ENCODE measurements at places on chromosomes 3 and 15.

DNA sequence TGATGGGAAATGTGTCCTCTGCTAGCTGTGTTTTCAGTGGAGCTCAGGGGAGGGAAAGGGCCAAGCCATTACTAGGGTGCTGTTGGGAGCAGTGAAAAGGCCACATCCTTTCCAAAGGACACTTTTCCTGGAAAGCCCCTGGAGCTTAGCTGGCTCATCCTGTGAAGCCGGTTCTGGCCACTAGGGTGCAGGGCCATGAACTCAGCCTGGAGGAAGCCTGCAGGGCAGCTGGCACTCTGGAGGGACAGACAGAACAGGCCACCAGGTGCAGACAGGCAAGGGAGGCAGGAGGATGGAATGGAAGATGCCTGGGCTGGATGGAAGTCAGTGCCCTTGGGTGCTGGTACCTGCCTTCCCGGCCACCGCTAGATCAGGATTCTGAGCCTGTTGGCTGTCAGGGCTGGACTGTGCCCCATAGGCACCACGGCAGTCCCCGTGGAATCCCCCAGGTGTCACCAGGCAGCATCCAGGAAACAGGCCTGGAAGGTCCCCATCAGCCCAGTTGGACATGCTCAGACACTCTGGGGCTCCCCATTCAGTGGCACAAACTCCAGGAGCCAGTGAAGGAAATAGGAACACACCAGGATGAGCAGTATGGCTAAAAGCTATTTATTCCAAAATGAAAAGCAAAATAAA lies 76.2 kb upstream of the C2CD4B start:
- DNase-seq: no peak

DNA sequence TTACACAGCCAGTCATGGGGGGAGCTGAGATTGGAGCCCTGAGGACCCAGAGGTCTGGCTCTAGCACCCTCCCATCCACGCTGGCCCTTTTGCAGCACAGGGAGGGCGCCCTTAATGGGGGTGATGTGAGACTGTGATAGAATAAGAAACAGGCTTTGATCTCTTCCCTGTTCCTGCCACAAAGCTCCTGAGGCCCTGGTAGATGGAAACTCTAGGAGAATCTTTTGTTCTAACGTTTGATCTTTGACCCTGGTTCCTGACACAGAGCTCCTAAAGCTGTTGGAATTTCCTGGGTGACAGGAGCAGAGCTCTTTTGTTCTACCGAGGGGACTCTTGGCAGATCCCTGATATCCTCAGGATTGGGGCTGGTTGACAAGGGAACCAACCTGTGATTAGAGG lies 1.2 kb upstream of the UROC1 start:
- no peak for DNase-seq

- no peak for DNase-seq
Measured at GRCh38 chr15:98077186-98077585, 116.7 kb downstream of the ARRDC4 start.

GRCh38 chr3:123271466-123272159 lies 69.9 kb downstream of the SEC22A start:
- DNase-seq: no peak

DNA sequence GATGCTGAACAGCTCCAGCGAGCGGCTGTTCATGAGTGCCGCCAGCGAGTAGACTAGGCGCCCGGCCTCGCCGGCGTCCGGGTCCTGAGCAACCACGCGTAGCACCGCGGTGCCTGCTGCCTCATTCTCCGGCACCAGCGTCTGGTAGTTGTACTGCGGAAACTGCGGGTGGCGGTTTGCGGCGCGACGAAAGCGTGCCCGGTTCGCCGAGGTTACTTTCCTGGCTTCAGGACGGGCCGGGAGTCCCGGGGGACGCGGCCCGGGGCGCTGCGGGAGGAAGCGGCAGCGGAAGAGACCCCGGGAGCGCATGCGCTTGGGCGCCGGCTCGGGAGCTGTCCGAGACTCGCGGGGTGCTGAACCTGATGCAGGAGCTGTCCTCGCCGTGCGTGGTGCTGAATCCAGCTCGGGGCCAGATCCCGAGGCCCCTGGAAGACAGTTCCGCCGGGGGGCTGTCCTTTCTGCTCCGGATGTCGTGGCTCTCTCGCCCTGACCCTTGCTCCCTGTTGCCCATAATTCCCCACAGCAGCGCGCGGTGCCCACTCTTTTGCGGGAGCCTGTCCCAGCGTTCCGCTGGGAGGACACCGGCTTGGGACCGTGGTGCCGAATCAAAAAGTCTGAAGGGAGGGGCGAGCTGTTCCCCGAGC lies 1.1 kb downstream of the CELSR3 start:
- peak; percentile 69 for DNase-seq

DNA sequence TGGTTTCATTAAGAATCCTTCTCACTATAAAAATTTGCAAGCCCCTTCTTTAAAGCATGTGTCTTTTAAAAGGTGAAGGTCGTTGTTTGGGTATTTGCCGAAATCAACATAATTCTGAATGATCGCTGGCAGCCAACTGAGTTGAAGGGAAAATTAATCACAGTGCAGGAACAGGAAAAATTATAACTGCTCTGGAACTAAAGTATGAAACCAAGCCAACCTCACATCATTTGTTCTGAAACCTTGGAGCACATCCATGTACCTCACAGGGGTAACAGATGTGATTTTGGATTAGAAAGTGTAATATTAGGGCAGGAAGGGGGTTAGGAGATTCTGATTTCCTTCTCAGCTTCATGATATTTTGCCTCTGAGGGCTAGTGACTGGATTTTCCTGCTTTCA lies 52.2 kb upstream of the PTX3 start:
- DNase-seq: no peak

DNA sequence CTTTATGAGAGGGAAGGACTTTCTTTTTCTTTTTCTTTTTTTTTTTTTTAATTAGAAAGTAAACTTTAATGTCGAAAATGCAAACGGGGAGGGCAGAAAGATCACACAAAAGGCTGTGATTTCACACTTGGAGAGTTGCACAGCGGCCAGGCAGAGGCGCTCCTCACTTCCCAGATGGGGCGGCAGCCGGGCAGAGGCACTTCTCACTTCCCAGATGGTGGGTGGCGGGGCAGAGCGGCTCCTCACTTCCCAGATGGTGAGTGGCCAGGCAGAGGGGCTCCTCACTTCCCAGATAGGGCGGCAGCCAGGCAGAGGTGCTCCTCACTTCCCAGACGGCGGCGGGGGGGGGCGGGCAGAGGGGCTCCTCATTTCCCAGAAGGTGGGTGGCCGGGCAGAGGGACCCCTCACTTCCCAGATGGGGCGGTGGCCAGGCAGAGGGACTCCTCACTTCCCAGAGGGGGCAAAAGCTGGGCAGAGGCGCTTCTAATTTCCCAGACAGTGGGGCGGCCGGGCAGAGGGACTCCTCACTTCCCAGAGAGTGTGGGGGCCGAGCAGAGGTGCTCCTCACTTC lies 88.6 kb downstream of the ATP2B2 start:
- DNase-seq: no peak

- DNase-seq: no peak
Measured at GRCh38 chr3:87236093-87236492, 9.0 kb downstream of the CHMP2B start.

DNA sequence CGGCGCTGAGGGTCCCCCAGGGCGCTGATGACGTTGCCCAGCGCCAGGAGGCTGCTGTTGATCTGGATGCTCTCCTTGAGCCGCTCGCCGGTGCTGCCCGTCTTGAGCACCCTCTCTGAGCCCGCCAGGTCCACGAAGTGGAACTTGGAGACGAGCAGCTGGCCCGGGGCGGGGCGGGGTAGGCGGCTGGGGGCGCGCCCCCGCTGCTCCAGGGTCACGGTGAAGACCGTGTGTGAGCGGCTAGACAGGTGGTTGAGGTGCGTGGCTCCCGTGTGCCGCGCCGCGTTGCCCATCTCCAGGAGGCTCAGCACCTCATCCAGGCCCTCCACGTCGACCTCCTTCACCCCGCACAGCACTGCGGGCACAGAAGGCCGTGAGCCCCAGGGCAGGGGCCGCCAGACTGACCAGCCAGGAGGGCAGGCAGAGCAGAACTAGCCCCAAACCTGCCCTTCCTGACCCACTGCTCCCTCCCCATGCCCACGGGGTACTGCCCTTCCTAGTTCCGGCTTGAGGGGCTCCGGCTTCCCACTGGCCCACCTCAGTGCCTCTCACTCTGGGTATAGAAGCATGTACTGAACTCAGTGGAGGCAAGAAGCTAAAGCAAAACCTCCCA lies 6.1 kb downstream of the KIF7 start:
- no peak for DNase-seq

- no peak for DNase-seq
Measured at GRCh38 chr3:81947359-81947758, 185.9 kb upstream of the GBE1 start.

- DNase-seq: no peak
Measured at GRCh38 chr3:78893161-78893560, 874.6 kb downstream of the ROBO1 start.

- no peak for DNase-seq
Measured at GRCh38 chr3:42710323-42711021, 7.9 kb upstream of the HHATL start.

DNA sequence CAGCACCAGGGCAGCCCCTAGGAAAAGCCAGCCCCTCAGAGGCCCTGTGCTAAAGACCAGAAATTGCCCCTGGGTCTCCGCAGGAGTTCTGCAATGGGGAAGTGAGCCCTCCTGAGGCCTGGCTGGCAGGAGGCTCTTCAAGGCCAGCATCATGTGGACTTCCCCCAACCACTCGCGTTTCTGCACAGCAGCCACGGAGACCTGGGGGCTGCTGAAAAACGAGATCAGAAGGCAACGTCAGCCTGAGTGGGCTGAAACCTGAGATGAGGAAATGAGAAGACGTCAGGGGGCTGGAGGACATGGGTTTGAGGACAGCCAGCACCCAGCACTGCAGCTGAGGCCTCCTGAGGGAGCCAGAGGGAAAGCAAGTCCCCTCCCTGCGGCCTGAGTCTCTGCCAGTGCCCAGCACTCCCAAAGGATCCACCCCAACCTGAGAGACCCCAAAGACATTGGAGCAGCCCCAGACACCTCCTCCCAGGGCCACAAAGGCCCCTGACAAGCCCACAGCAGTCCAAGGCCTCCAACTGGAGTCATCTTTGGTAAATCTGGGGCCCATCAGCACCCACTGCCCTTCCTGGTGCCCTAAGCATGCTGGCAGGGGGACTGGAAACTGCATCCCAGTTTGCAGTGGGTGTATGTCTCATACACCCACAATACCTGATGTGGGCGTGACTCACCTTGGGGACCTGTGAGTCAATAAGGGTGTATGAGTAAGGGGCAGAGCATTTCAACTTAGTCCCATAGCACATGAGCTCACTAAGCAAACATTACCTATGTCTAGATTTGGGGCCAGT lies 29.2 kb upstream of the CYP11A1 start:
- no peak for DNase-seq

DNA sequence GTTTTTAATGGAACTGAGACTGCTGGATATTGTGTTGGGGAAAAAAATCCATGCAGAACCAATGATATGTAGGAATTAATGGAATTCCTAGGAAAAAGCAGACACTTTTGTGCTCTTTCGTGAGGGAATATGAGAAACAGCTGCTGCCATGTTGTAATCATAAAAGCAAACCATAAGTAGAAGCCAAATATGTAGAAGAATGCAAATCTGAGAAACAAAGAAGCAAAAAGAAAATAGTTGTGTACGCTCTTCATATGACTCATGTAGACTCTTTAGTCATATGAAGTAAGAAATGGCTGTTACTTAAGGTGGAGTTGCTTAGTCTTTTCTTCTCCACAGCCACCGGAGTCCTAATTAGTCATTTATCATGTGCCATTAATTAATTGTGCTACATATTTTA lies 298.6 kb upstream of the ZNF717 start:
- DNase-seq: no peak

Measured in stimulated activated CD4-positive, alpha-beta T cell treated with anti-CD3 and anti-CD28 coated beads, TNF-alpha, amount 100 ng/mL, for 24 hours (primary cell).